Activated CD4-positive, alpha-beta T cell treated with anti-CD3 and anti-CD28 coated beads, Interleukin-2, amount 10 ng/mL, durations not matched to agents 24 days and 14 days (primary cell): ENCODE measurements at places on chromosomes 6 and 20. TPM values are rescaled to one million over a fixed set of nuclear protein-coding genes. Genes with fewer than 3 reads are reported as not detected.

- DNase-seq, result no peak
Observed at GRCh38 chr6:168794491-168794890, 353.5 kb downstream of the SMOC2 start.

DNA sequence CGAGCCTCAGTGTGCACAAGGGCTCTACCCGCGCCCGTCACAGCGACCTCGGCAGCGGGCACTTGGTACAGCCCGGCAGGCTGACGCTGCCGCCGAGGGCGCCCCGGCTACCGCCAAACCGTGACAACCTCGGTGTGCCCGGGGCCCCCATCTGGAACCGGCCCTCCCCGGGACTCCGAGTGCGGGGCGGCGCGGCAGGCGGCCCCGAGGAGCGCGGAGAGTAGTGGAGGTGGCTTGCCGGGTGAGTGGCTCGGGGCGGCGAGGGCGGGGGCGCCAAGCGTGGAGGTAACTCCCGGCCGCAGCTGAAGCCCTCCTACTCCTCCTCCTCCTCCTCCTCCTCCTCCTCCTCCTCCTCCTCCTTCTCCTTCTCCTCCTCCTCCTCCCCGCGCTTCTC, at the start of gene ISM1:
TSS of gene ISM1 (plus strand) at position 371 of the 394 bp plus-strand sequence. CDS start 503 bp downstream, outside the sequence.
- peak; percentile 86 for DNase-seq

- DNase-seq, result no peak
Observed at GRCh38 chr6:56625356-56625755, 17.3 kb downstream of the DST start.

GRCh38 chr6:18792866-18793265, 405.7 kb downstream of the RNF144B start:
- DNase-seq, result no peak

DNA sequence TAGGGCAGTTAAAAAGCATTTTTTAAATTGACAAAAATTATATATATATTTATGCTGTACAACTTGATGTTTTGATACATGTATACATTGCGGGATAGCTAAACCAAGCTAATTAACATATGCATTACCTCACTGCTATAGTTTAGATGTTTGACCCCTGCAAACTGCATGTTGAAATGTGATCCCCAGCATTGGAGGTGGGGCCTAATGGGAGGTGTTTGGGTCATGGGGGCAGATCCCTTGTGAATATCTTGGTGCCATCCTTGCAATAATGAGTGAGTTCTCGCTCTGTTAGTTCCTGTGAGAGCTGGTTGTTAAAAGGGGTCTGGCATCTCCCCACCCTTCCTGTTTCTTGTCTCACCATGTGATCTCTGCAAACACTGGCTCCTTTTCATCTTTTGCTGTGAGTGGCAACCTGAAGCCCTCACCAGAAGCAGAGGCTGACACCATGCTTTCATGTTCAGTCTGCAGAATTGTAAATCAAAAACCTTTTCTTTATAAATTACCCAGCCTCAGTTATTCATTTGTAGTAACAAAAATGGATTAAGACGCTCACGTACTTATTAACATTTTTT, 111.8 kb downstream of the MCHR2 start:
- DNase-seq, result no peak

GRCh38 chr20:63704749-63705117, 3.0 kb downstream of the ARFRP1 start:
- DNase-seq, result no peak

DNA sequence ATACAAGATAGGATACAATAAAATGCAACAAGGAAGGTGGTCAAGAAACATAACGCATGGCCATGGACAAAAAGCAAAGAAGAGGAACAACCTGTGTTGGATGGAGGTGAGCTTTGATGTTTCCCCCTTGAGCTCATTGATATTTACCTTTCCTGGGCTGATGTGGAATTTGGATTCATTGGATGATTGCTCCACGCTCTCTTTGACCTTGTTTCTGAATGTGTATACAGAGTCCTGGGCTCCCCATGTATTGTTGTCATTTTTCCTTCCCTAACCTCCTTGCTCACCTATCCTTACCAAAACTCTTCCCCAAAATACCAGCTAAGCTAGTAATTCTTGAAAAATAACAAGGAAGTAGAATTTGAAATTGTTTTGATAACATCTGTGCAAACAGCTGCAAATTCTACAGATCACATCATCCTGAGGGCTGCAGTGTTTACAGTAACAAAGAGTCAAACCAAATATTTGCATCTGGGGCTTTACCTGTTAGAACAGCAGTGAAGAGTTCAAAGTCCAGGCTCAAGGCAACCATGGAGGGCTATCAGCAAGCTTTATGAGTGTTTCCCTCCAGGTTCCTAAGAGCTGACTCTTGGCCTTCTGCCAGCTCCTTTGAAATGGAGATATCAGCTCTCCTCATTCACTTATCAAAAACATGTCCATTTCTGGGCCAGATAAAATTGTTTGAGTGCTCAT, 214.3 kb upstream of the MARCKS start:
- no peak for DNase-seq

GRCh38 chr6:116349216-116349615, 21.5 kb upstream of the DSE start:
- DNase-seq, result no peak

GRCh38 chr20:12700701-12701100, 308.1 kb upstream of the SPTLC3 start:
- DNase-seq, result no peak

DNA sequence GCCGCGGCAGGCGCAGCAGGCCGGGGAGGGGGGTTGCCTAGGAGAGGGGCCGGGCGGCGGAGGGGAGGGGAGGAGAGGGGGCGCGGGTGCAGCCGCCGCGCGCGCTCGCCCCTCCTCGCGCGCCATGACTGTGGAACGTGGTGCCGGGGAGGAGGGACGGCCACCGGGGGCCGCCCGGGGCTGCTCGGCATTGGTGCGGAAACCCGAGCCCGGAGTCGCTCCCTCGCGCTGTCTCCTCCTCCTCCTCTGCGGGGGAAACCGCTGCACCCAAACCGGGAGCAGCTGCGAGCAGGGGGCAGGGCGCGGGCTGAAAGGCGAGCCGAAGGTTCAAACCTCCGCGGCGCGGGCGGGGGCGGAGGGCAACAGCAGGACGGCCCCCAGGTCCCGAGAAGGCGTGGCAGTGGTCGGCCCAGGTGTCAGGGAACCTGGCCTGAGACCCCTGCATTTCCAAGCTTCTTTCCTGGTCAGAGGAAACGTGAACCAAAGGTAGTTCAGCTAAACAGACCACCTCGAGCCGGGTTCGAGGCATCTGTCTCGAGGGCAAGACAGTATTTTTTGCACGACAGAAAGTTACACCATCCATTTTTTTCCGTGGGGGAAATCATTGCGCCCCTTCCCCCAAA, 1.4 kb upstream of the TRERF1 start:
- peak; percentile 94 for DNase-seq

DNA sequence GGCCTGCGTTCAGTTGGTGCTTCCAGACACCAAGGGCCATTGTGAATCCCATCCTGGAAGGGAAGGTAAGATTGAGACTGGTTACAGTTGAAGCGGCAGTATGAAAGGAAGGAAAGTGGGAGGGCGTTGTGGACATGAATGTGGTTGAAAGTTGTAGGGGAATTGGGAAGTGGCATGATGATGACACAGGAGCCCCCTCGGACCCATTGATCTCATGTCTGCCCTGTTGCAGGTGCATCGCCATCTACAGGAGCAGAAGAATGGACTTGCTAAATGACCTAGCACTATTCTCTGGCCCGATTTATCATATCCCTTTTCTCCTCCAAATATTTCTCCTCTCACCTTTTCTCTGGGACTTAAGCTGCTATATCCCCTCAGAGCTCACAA, 5.5 kb downstream of the HLA-DQA1 start:
- DNase-seq, result no peak

DNA sequence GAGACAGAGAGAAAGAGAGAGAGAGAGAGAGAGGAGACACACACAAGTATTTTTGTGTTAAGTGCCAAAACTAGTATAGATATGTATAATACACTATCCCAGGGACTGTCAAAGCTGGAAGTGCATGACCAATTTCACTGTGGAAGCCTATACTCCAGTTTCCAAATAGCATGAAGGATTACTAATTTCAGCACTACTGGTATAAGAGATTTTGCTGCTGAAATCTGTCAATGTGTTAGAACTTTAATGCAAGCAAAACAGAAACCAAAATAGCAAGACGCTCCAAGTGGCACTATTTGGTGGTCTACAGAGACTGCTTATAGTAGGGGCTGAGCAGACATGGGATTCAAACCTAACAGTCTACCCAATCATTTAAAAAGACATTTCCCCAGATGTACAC, 284.8 kb downstream of the BTBD9 start:
- no peak for DNase-seq

DNA sequence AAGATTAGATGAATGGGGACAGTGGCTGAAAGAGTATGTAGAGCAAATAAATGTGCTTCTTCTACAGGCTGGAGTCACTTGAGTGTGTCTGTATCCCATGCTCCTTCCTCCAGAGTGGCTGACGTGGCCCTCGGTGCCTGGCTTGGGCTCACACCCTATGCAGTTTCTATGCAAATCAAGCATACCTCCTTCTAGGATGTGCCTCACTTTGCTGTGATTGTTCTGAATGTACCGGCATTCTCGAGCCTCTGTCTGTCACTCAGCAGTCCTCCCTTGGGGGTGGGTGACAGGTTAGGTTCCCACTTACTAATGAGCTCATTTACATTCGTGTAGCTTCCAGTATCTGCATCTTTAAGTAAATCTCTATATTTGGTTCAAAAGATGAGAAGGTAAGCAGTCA, 55.1 kb upstream of the HDDC2 start:
- no peak for DNase-seq

GRCh38 chr20:12130781-12131180, 213.1 kb downstream of the BTBD3 start:
- no peak for DNase-seq

GRCh38 chr20:34558320-34559218, at the start of gene MAP1LC3A:
Gene MAP1LC3A, plus strand, starts transcription at chr20:34558718. Its CDS starts 151 bp downstream, at chr20:34558869.
- DNase-seq, result peak; percentile 98

DNA sequence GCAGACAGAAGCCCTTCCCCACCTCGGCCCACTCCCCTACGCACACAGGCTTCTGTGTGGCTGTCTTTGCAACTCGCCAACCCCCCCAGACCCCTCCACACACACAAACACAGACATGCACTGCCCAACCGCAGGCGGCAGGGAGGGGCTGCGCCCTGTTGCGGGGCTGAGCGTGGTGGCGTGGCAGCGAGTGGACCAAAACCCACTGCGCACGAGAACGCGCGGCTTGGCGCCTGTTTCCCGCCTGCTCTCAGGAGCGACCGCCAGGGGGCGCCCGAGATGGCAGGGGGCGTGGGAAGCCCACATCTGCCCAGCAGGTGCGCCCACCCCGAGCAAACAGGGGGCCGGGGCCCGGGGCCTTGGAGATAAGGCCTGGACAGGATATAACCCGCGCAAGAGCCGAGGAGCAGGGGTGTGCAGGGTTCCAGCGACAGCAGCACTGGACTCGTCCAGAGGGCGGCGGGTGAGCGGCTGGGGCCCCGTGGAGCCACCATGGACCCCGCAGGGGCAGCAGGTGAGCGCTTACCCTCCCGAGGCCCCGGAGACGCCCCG, at the start of gene RBPJL:
TSS of gene RBPJL (plus strand) at position 410 of the 552 bp plus-strand sequence. CDS start at position 493, 83 bp downstream.
- peak; percentile 86 for DNase-seq

- peak; percentile 78 for DNase-seq
Observed at GRCh38 chr6:163414946-163415619, 565 bp downstream of the QKI start.

MYH7B gene
- total RNA-seq, result 0.19 and 0.52 TPM in 2 replicates

TFAP2A gene
- not detected in 2 replicates for total RNA-seq

OGFRL1 gene
- 3.9 and 4.0 TPM in 2 replicates for total RNA-seq

FAM8A1 gene
- total RNA-seq, result 3.7 and 4.0 TPM in 2 replicates

RUNX2 gene
- 17.1 and 18.3 TPM in 2 replicates for total RNA-seq

BEND6 gene
- total RNA-seq, result not detected in 2 replicates

SUMO4 gene
- total RNA-seq, result 10.1 and 10.9 TPM in 2 replicates

MAP7 gene
- total RNA-seq, result 1.0 and 1.1 TPM in 2 replicates

SLC32A1 gene
- total RNA-seq, result not detected in 2 replicates
